Effector memory CD4-positive, alpha-beta T cell (primary cell): ENCODE measurements at places on chromosomes 11 and 22.

GRCh38 chr11:100329352-100329751 is 357.7 kb upstream of the ARHGAP42 start:
- no peak for DNase-seq

- DNase-seq: no peak
Measured at GRCh38 chr22:29797351-29797750, 30.2 kb downstream of the UQCR10 start.

- no peak for DNase-seq
Measured at GRCh38 chr11:84497981-84498411, 1129.1 kb downstream of the DLG2 start.

GRCh38 chr11:11845071-11845470 is 3.3 kb downstream of the USP47 start:
- no peak for DNase-seq

GRCh38 chr11:86558207-86558606 is 114.2 kb downstream of the ME3 start:
- DNase-seq: no peak

DNA sequence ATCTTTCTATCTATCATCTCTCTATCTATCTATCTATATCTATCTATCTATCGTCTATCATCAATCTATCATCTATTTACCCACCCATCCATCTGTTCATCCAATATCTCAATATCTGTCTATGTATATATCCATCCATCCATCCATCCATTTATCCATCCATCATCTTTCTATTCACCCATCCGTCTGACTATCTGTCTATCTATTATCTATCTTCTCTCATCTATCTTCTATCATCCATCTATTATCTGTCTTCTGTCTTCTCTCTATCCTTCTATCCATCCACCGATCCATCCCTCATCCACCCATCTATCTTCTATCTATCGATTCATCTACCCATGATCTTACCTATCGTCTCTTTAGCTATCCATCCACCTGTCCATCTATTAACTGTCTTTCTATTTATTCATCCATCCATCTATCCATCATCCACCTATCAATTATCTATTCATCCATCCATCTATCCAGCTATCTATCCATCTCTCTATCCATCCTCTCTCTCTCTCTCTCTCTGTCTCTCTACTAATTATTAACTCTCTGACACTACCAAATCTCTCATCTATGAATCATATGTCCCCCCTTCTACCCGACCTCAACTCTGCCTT is 89.1 kb downstream of the DHCR7 start:
- no peak for DNase-seq

GRCh38 chr22:42202048-42202447 is 68.4 kb downstream of the TCF20 start:
- DNase-seq: peak; percentile 16

- no peak for DNase-seq
Measured at GRCh38 chr11:22192642-22193347, at the start of gene ANO5. ANO5 (plus strand) TSS chr11:22193085; CDS start chr11:22193493, 408 bp downstream.

DNA sequence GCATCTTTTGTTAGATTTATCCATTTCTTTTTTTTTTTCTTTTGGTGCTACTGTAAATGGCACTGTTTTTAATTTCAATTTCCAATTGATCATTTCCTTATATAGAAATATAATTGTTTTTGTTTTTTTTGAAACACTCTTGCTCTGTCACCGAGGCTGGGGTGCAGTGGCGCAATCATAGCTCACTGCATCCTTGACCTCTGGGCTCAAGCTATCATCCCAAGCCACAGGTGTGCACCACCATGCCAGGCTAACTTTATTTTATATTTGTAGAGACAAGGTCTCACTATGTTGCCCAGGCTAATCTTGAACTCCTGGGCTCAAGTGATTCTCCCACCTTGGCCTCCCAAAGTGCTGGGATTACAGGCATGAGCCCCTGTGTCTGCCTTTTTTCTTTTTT is 16.4 kb downstream of the FRMD8 start:
- DNase-seq: no peak

DNA sequence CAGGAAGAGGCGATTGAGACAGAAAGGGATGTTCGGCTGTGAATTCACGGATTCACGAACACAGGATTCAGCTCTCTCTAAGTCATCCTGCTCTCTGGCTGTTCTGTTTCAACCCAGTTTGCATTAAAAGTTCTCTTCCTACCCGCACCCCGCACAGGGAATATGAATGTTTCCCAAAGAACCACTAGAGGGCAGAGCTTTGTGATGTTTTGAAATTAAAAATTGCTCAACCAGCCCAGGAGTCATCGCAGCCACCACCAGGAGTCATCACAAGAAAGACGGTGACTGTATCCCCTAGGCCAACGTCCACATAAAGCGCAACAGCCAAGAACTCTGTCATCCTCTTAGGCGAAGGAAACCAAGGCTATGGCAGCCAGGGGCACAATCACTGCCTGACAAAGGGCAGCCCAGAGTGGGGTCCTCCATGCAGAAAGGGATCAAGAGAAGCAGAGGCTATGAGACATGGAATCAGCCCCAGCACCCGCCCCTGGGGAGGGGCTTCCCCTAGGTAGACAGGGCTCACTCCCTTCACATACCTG is 122.4 kb downstream of the WT1 start:
- DNase-seq: no peak

DNA sequence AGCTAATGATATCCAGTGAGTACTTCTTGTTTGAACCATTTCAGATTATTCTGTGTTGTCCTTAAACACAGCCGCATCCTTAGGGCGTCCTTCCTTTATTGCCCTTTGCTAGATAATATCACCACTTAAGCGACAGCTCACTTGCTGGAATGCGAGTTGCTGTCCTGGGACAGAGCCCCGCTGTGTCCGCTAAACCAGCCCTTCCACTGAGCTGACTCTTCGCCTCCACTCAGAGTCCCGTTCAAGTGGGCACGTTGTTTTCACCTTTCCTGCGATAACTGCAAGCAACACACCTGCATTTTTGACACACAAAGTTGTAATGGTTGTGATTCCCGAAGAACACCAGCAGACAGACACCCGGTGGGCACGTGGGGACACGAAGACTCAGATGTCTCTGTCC is 140.0 kb downstream of the TBC1D22A start:
- no peak for DNase-seq

- DNase-seq: no peak
Measured at GRCh38 chr11:126350836-126351235, 4.7 kb upstream of the ST3GAL4 start.

DNA sequence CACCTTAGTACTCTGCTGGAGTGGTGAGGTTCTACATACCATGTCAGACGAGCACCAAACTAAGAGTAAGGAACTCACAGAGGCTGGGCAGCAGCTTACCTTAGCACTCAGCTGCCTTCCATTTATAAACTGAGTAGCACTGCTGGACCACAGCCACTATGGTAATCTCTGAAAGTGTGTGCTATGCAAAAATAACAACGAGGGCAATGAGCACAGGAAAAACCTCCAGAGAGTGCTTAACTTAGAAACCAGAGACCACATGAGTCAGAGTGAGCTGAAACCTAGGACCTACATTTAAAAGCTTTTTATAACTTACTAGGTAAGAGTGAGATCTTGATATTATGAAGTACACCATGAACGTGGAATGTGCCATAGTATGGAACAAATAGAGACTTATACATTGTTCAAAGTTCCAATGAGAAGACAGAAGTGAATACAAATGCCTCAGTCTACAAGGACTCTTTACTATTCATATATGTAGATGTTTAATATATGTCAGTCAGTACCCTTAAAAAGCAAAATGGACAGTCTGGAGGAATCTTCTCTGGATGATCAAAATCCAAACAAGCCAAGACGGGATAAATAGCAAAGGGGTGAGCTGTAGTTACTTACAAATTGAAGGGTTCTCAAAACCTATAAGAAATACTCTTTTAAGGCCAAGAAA is 17.2 kb upstream of the CD59 start:
- DNase-seq: no peak

DNA sequence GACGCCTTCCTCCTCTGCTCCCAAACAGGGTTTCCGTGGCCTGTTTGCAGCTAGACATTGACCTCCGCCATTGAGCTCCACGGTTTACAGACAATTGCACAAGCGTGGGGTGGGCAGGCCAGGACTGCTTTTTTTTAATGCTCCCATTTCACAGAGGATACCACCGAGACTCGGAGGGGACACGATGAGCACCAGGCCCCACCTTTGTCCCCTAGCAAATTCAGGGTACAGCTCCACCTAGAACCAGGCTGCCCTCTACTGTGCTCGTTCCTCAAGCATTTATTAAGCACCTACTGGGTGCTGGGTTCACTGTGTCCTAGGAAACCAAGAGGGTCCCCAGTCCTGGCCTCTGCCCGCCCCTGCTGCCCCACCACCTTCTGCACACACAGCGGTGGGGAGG is 12.2 kb downstream of the RASD2 start:
- DNase-seq: no peak

GRCh38 chr11:109106151-109106906 is 315.7 kb upstream of the C11orf87 start:
- no peak for DNase-seq

GRCh38 chr11:77252555-77253270 is 48.8 kb downstream of the GDPD4 start:
- DNase-seq: no peak

DNA sequence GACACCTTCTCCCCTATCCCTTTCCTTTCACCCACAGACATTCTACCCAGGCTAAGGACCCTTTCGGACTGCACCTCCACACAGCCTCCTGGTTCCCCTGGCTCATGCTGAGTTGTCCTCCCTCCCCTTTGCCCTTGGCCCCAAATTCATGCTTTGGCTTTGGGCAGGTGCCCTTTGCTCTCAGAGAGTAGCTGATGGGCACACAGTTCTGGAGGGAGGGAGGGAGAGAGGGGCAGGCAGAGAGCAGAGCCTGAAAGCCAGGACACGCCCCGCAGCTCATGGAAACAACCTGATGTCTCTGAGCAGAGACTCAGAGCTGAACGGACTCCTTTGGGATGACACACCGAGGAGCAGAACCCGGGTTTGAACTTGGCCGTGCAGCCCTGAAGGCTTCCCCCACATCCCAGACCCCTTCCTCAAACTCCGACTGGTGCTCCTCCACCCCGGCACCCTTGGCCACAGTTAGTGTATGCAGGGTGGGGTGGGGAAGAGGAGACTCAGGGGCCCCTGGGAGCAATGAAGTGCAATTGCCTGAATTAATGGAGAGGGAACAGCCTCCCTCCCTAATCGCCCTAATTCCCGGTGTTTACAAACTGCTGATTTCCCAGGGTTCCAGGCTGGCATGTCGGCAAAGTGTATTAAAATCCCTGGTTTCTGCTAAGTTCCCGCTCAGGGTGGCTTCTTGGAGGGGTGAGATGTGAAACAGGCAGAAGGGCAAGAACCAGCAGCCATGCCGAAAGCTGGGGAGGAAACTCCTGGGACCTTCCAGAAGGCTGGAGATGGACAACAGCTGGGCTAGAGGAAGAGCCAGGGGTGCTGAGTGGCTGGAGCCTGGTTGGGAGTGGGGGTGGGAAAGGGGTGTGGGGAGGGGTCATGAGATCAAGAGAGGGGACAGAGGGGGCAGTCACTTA is 71.2 kb upstream of the SHISAL1 start:
- no peak for DNase-seq

DNA sequence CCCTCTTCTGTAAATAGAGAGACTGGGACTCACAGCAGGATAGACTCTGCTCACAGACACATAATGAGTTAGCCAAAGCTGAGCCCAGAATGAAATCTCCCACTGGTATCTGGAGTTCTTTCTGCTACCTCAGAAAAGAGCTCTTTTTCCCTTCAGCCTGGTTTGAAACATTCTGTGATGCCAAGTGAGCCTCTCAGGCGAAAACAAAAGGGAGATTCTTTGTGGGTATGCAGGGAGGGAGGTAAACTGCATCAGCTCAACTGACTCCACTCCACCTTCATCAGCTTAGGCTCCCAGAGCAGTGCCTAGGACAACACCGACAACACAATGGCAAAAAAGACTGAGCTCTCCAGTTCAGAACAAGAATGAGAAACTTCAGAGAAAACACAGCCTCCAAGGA is 55.1 kb upstream of the SCUBE2 start:
- DNase-seq: no peak

- DNase-seq: no peak
Measured at GRCh38 chr11:117678658-117679406, 118.2 kb downstream of the DSCAML1 start.

- DNase-seq: no peak
Measured at GRCh38 chr11:22359295-22359694, 21.1 kb downstream of the SLC17A6 start.

- no peak for DNase-seq
Measured at GRCh38 chr11:117579161-117579560, 217.9 kb downstream of the DSCAML1 start.

GRCh38 chr11:70066628-70067027 is 11.5 kb upstream of the ANO1 start:
- no peak for DNase-seq

- DNase-seq: no peak
Measured at GRCh38 chr22:17749605-17750395, 24.5 kb downstream of the BID start.

- DNase-seq: no peak
Measured at GRCh38 chr11:75269367-75269660, 28.7 kb downstream of the TPBGL start.

DNA sequence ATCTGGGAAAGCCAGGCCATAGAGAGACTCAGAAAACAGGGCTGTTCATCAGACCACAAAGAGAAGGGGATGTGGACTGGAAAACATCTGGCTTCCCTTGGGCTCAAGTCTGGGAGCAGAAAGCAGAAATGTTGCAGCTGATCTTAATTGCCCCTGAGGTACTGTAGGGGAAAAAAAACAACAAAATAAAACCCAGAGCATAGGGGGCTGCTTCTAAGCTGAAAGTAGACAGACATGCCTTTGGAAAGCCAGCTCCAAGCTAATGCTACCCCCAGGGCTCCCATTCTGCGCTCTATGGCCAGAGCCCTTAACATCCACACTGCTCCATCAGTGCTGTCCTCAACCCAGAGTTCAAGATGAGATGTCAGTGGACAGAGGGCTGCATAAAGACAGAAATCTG is 2.0 kb upstream of the PACSIN3 start:
- DNase-seq: no peak

- DNase-seq: no peak
Measured at GRCh38 chr22:45065726-45066125, 55.9 kb upstream of the PHF21B start.

DNA sequence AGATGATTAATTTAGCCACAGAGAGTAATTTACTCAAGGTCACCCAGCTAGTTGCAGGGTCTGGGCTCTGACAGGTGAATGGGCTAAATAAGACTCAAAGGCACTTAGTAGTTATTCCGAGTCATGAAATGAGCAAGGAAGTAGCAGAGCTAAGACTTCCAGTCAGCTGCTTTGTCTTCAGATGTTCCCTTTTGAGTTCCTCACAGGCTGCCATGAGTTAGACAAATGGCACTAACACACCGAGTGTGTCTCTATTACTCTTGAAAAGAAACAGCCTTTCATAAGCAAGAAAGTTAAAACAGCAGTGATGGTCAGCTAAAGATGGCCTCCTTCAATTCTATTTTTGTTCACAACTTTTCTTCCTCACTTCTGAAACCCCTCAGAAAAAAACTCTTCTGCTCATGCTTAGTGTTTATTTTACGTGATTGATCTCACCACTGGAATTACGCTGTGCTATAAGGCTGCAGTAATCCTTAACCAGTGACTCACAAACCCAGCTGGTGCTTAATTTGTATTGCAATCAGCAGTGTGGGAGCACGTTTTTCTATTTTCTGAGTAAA is 389.1 kb downstream of the AASDHPPT start:
- DNase-seq: no peak
